Ureter (tissue), 1 donor: ENCODE measurements at places on chromosomes 11 and 22.

DNA sequence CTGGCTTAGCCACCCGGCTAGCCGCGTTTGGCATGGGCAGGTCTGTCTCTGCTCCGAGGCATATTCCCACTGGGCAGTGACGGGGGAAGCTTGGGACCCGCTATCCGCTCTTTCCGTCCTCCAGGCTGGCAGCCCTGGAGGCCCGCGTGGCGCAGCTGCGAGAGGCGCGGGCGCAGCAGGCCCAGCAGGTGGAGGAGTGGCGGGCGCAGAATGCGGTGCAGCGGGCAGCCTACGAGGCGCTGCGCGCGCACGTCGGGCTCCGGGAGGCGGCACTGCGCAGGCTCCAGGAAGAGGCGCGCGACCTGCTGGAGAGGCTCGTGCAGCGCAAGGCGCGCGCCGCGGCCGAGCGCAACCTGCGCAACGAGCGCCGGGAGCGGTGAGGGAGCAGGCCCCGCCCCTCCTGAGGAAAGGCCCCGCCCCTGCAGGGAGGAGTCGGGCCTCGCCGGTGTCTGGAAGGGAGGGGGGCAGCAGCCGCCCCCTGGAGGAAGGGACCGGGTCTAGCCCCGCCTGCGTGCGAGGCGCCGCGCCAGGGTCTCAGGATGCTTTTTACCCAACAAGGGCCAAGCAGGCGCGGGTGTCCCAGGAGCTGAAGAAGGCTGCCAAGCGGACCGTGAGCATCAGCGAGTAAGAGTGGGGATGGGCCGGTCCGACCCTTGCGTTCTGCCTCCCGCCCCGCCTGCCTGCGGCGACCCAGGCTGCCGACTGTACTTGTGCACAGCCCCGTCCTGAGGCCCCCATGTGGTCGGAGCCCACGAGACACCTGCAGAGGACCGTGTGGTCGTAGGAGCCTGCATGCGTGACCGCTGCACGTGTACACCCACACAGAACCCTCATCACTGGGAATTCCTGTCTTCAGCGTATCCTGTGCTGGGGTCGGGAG is 7.9 kb downstream of the ATG16L2 start:
- peak; percentile 88 for DNase-seq

GRCh38 chr11:100562128-100562527 is 125.0 kb upstream of the ARHGAP42 start:
- DNase-seq: no peak

DNA sequence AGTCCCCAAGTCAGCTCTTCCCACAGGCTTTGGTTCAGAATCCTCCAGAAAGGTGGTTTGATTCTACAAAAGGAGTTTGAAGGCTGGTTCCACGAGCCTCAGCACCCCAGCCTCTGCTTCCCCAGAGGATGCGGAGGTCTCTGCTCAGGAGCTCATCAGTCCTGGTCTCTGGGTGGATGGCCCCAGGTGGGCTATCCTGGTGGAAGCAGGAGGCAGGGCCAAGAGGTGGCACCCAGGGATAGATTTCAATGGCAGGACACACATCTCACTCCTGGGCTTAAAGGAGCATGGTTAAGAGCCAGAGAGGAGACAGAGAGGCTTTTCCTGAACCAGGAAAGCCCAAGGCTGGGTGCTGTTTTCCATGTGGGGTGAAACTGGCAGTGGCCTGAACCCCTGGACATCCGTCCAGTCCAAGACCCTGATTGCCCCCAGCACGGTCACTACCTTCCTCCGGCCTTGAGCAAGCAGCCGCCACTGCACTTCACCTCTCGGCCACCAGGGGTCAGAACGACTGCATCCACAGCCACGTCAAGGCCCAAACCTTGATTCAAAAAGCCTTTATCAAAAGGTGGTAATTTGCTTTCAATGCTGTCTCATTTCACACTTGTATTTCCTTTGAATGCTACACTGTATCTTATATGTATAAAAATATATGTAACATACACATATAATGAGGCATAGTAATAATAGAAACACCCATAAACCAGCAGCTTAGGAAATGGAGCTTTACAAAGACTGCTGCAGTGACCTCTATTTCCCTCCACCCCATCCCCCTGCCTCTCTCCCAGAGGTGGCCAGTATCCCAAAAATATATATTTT is 19.3 kb upstream of the FXYD2 start:
- peak; percentile 90 for DNase-seq

GRCh38 chr11:64894070-64894811 is 15.8 kb upstream of the EHD1 start:
- peak; percentile 83 for DNase-seq

DNA sequence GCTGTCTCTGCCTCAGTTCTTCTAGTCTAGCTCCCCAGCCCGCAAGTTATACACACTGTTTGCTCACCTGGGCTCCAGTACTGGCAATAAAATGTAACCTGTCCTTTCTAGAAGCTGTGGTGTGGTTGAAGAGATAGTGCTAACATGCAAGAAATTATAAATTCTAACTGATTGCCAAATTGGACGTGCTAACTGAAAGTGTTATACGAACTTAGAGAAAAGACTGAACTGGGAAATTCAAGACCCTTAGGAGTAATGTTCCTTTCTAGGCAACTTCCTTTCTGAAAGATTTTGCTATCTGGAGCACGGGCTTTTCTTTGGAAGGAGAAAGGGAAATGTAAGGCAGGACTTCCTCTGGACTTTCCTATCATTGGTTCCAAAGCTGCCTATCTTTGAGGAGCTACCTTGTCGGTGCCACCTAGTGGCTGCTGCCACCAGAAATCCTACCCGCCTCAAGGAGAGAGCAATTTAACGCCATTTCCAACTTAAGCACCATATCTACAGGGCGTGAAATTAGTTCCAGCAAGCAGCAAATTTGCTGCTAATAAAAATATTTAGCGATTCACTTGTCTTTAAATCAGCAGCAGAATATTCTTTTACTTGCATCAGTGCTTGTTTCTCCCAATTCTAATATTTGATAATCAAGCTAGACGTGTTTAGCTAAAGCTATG is 12.7 kb upstream of the TMEM218 start:
- DNase-seq: peak; percentile 71

DNA sequence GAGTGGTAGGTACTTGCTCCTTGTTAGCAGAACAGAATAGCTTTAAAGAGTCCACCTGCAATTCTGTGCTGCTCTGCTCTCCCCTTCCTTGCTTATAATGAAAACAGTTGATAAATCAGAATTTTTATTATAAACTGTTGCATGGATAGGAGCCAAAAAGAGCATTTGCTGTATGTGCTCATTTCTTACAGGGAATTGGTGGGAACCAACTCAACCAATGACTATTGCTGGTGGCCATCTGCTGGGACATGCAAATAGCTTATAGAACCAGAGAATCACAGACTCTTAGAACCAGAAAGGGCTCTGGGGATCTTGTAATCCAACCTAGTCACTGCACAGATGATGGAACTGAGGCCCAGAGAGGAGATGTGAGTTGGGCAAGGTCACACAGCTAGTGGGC is 43.1 kb upstream of the NECTIN1 start:
- no peak for DNase-seq

DNA sequence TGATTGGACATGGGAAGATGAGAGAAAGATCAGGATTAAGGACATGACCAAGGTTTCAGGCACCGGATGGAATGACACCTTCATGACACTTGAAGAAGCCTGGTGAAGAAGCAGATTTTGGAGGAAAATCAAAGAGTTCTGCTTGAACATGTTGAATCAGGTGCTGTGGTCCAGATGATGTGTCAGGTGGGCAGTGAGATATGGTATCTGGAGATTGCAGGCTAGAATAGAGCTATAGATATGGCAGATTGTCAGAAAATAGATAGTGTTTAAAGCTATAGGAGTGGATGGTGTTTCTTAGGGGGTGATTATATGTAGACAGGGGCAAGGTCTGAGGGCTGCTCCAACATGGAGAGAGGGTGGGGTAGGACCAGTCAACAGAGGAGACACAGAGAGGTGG is 40.2 kb downstream of the PANX1 start:
- no peak for DNase-seq

GRCh38 chr11:120198787-120199469 is 11.9 kb upstream of the OAF start:
- no peak for DNase-seq

DNA sequence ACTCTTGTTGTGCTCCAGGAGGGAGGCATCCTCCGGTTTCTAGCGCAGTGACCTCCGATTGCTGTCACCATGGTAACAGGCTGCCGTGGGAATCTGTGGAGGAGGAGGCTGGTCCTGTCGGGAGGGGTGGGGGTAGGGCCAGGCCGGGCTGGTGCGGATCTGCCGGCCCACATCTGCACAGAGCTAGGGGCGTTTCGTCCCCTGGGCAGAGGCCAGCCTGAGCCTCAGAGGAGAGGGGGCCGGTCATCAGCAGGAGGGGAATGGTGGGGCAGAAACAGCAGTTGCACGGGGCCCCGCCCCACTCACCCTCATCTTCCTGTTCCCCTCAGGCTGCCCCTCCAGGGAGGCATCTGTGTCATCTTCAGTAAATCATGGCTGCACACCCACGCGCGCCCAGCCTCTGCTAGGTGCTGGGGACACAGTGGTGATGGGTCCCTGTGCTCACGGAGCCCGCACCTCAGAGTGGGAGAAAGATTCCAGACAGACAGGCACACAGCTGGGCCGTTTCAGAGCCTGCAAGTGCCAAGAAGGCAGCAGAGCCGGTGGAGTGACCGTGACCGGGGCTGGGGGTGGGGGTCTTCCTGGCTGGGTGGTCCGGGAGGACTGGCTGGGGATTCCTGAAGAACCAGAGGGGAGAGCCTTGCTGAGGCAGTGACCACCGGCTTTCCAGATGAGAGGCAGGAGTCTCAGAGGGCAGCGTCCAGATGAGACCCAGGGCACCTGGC is 120.5 kb downstream of the CACNA1I start:
- no peak for DNase-seq

DNA sequence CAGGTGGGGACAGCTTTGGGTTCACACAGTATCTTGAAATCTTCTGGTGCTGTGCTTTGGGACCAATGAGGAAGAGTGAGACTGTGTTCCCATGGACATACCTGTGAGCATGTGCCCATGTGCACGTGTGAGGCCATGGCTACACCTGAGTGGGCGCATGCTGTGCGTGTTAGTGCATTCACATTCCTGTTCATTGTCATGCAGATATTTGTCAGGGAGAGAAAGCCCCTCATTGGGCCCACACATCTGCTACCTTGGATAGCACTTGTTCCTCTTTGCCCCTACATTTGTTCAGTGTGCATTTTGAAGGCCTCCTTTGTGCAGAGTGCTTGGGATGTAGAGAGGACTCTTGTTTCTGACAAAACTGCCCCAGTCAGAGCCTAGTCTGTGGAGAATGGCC is 154.3 kb upstream of the E2F8 start:
- no peak for DNase-seq

GRCh38 chr22:41525450-41526225 is 18.6 kb downstream of the POLR3H start:
- no peak for DNase-seq

GRCh38 chr11:1532014-1532586 is 40.0 kb downstream of the DUSP8 start:
- DNase-seq: no peak

GRCh38 chr11:47854667-47855066 is 6.5 kb upstream of the NUP160 start:
- DNase-seq: no peak

GRCh38 chr22:33426451-33426850 is 368.3 kb upstream of the SYN3 start:
- no peak for DNase-seq

DNA sequence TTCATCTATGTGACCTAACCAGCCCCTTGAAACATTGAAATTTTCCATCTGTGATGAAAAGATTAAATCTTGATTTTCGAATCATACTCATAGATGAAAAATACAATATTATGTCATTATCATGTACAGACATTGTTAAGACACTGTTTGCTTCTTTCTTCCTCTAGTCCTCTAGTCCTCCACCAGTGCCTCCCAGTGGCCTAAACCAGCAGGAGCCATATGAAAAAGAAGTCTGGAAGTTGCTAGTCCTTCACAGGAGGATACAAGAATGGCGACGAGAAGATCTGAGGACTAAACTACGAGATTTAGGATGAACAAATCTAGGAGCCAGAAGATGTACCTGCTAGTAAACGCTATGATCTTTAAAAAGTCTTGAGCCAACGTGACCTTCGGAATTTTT is 134.1 kb downstream of the SLC17A6 start:
- DNase-seq: no peak

- DNase-seq: no peak
Measured at GRCh38 chr11:130907229-130907628, 9.1 kb downstream of the SNX19 start.

DNA sequence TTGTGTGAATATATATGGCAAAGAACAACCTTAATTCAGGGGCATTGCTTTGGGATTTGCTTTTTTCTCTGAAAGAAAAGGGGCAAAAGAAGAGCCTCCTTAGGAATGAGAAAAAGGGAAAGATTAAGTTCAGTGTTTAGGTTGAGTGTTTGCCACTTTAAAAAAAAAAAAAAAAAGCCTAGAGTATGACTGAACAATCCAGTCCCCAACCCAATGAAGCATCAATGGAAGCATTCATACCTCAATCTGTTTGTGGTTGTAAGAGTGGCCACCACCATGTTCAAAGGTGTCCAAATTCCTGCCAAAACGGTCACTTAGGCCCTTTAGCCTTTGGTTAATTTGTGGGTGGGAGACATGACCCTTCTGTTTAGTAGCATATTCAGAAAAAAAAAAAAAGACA is 260.6 kb downstream of the SOX6 start:
- no peak for DNase-seq

- DNase-seq: no peak
Measured at GRCh38 chr11:128894286-128894681, 3.1 kb downstream of the KCNJ5 start.

DNA sequence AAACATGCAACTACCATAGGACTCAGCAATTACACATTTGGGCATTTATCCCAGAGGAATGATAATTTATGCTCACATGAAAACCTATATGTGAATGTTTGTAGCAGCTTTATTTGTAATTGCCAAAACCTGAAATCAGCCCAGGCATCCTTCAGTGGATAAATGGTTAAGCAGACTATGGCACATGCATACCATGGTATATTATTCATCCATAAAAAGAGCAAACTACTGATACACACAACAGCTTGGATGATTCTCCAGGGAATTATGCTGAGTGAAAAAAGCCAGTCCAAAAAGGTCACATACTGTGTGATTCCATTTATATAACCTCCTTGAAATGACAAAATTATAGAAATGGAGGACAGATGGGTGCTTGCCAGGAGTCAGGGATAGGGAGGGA is 86.7 kb downstream of the ALX4 start:
- DNase-seq: no peak

DNA sequence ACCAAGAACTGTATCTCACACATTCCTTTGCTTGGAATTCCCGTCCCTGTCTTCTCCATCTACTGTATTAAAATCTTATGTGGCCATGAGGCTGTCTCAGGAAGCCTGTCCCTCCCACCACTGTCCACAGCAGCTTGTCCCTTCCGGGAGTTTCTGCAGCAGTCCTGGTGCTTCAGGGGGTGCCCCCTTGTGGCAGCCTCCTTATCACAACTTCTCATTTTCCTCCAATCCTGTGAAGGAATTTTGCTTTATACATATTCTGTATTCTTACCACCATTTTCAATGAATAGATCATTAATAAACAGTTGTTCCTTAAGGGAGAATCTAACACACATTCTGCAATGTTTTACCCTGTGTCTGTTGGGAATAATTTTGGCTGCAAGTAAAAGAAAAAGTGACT is 220.4 kb upstream of the RAG2 start:
- no peak for DNase-seq

DNA sequence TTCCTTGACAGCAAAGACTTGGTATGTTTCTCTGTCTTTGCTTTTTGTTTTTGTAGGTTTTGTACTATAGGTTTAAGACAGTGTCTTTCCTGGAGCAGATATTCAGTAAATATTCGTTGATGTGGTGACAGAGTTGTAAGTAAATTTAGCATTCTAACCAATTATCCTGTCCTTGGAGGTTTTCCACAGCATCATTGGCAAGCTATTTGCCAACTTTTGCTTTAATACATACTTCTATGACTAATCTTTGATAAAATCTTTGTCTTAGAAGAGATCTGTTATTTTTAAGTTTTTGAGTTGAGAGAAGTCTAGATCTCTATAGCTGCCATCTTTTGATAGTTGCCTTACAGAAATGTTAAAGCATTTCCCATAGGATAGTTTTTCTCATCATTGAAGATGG is 3.8 kb downstream of the USP47 start:
- no peak for DNase-seq
